Prostate gland (tissue), 2 donors: ENCODE measurements at places on chromosomes 2 and 18.

DNA sequence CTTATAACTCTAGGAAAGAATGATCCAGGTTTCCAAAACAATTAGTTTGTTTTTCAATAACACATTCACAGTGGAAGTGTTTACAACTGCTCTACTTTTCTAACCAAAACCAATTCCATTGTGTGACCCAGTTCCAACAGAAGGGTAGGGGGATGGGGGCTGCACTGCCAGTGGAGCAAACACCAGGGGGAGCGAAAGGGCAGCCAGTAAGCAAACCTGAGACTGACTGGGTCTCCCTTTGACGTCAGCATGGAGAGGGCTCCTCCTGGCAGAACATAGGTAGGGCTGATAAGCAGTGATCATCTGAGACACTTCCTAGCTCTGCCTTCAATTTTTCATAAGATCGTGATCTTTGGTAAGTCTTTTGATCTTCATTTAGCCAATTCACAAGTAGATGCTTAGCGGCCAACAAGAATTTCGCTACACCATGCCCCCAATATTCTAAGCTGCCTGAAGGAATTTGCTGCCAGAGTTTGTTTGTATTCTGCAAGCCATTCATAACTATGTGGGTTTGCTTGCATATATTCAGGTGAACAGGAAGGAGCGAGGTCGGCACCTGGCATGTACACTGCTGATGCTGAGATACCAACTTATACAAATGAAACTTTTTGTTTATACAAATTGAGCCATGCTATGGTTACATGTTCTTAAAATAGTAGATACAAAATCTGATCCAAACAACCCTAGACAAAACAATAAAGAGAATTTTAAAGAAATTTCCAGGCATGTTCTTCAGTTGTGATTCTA is 45.9 kb downstream of the ST6GAL2 start:
- DNase-seq = peak; percentile 25

DNA sequence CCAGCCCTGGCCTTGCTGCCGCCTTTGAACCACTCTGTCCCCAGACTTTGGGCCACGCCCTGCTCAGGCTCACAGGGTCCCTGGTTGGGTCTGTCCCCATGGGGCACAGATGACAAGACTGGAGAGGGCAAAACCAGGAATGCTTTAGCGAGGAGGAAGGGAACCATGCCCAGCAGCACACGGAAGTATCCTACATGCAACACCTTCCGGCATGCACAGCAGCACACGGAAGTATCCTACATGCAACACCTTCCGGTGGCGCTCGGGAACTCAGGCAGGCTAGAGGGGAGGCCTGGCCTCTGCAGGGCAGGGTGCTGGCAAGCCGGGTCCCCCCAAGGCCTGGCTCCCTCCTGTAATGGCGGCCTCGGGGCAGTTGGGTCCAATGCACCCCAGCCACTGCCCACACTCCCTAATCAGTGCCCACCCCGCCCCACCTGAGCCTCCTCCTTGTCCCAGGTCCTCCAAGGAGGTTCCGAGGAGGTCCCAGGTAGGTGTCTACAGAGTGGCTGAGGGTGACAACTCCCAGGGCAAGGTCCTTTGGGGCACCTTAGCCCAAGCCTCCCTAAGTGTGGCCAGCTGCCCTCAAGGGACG is 33.6 kb upstream of the SNED1 start:
- DNase-seq = no peak

DNA sequence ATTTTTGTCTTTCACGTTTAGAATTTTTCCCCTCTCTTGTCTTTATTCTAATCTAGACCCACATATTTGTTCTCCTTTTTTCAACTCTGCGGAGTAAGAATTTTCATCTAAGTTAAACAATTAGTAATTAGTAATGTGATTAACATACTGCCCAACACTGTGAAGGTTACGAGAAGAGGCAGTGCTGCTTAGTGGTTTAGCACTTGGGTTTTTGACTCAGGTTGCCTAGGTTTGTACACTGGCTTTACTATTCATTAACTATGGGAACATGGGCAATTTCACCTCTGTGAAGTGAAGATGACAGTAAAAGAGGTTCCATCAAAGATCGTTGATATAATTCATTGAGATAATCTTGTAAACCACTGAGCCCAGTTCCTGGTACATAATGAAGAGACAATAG is 82.2 kb upstream of the PNPT1 start:
- no peak for DNase-seq

GRCh38 chr2:217642944-217643343 is 359.9 kb downstream of the TNS1 start:
- no peak for DNase-seq

- peak; percentile 85 for DNase-seq
These were observed at the start of gene ONECUT2 for GRCh38 chr18:57434536-57435494. Gene ONECUT2, plus strand, starts transcription at chr18:57435374. Its CDS starts 343 bp downstream, at chr18:57435717.

GRCh38 chr18:48814490-48815178 is 136.1 kb downstream of the SMAD7 start:
- DNase-seq = no peak

DNA sequence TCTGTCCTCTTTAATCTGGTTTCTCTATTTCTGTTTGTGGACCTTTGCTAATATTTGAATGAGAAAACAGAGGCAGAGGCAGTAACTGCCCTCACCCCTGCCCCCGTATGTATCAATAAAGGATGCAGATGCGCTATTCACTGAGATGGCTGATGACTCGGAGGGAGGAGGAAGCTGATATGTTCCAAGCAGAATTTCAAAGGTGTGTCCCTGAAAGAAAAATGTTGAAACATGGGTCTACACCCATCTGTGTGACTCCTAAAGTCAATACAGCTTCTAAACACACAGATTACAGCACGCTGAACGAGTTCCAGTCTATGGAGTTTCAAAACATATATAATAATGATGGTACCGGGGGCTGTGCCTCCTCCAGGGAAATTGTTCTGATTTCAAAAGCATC is 38.8 kb downstream of the EPHA4 start:
- no peak for DNase-seq

GRCh38 chr2:53202063-53202462 is 565.5 kb upstream of the CHAC2 start:
- peak; percentile 43 for DNase-seq

DNA sequence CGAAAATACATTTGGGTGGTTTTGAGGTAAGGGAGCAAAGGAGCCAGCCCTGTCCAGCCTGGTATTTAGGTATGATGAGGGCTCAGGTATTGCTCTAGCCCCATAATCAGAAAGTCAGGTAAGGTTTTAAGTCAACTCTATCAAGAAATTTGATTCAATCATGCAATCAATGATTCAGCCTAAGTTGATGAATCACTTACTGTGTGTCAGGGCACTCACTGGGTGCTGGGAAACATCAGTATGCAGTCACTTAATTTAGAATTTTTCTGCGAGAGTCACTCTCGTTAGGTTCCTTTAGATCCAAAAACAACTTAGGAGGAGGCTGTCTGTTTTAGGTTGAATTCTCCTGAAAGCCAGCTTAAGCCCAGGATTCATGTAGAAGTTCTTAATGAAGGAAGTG is 17.7 kb upstream of the SERPINB2 start:
- no peak for DNase-seq

DNA sequence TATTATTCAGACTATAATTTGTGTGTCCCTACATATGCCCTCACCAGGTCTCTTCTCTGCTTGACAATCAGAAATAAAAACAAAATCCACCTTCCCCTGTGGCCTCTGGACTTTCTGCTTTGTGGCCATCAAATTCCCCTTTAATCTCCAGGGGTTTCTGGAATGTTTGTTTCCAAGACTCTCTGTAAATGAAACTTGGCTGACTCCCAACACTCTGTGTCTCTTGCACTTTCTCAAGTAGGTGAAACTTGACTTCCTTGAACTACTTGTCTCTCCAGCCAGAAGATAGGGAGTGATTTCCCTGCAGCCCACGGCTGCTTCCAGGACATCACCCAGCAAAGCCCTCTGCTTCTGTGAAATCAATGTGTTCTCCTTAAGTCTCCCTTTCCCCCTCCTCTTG is 54.1 kb upstream of the AQP4 start:
- no peak for DNase-seq

DNA sequence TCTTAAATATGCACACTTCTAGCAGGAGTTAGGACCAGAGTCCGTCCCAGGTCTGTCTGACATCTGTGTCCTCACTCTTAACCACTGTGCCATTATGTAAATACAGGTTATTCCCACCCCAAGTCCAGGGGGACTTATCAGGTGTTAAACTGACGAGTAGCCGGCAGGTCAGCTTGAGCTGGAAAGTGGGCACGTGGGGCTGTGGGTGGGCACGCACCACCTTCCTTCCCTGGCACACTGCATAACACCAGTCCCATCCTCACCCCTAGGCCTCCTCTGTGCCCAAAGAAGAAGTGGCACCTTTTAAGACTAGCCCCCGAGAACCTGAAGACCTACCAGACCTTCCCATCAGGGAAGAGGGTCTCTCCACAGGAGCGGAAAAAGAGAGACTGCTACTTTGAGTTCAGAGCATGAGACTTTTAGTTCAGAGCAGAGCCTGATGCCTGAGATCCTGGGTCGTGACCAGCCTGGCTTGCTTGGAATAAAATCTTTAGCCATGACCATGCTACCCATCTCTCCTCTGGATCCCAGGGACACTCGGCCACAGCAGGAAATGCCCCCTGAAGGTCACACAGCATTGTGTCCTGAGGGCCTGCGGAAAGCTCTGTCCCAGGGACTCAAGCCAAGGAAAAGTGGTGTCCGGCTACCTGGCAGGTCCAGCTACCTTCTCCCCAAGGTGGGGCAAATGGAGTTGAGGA is 62.0 kb downstream of the CIB4 start:
- no peak for DNase-seq

- no peak for DNase-seq
These were observed 344.1 kb upstream of the NXPH2 start for GRCh38 chr2:139124271-139124670.

GRCh38 chr18:58180738-58181353 is 136.8 kb downstream of the NEDD4L start:
- peak; percentile 61 for DNase-seq

- no peak for DNase-seq
These were observed 158.8 kb upstream of the SLC39A10 start for GRCh38 chr2:195498176-195498575.

DNA sequence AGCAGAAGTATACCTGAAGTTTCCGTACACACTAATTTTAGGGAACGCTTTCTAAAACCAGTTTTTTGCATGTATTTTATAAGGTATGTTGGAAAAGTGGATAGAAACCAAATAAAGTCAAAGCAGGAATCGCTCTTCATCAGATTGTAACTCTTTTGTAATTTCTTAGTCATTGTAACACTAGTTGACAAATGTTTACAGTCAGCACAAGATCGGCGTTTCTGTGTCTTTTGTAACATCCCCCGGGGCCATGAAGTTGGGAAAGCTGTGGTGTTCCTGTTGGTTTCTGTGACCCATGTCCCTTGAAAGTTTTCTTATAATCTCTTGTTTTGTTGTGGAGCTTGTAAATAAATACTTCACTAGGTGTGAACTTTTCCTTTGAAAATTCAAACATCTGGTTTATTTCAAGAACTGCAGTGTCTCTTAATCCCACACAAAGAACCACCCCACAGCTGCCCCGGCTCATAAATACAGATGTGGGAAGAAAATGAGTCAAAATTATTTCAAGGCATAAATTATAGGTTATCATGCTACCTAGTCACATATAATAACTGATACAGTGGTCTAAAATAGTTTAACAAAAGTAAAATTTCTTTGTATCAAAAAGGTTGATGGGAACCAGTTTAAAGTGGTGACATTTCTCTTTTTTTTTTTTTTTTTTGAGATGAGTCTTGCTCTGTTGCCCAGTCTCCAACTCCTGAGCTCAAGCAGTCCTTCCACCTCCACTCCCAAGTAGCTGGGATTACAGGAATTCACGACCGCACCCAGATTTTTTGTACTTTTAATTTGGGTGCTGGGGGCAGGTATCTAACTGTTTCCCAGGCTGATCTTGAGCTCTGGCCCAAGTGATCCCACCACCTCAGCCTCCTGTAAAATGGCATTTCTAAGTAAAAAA is 751 bp upstream of the NMI start:
- DNase-seq = no peak

DNA sequence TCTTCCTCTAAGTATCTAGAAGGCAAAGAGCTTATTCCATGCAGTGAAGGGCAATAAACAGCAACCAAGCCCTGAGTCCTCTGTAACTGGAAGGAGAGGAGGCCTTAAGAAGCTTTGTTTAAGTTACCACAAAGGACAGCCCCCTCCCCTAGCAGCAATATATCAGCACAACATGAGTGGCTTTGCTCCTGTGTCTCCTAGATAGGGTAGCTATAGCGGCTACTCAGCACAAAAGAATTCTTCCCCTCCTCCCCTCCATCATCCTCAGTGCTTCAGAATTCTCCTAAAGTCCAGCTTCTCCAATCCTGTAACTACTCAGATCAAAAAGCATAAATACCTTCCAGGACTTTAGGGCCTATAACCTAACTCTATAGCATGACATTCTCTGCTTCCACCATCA is 16.5 kb downstream of the SUMO1 start:
- DNase-seq = no peak

GRCh38 chr2:104844807-104845551 is 8.9 kb upstream of the POU3F3 start:
- no peak for DNase-seq

DNA sequence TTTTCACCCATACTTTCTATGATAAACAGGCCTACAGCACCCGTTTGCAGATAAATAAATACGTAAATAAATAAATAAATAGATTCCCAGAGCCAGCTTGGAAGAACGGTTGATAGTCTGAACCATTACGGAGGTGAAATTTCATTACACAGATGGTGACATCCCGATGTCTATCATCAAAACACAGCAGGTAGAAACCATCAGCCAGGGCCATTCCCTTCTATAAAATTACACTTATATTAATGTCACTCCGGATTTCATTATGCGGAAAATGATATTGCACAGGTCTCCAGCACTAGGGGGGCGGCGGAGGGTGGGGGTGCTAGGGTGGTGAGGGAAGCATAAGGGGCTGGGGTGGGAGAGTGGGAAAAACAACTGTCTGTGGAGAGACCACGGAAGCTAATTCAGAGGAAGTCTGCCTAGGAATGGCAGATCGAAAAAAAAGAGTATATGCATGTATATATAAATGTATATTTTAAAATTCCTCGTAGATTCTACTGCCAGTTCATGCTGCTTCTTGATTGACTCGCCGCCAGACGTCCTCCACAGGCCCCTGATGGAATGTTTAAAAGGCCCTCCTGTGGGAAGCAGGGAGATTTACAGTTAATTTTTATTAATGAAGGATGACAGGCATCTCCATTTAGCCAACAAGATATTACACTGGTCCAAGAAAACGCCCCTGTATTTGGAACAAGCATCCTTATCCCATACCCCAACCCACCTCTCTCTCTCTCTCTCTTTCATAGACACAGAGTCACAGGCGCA is 1906.0 kb upstream of the PIK3C3 start:
- no peak for DNase-seq

GRCh38 chr18:9884532-9885140 is 1.1 kb upstream of the TXNDC2 start:
- no peak for DNase-seq

DNA sequence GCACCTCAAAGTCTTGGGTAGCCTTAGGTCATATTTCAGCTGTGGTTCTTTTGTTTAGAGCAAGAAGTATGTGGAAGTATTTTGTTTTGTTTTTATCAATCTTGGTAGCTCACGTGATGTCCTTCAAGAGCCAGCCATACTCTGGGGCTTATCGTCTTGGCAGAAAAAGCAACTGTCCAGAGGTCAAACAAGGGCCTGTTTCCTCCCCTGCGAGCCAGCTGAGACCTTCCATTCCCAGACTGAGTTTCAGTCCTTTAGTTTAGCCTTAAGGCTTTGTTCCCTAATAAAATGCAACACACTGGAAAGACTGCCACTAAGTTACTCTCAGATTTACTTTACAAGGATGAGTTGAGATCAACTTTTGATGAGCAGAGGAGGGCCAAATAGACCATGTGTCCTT is 63.5 kb downstream of the TXNL1 start:
- no peak for DNase-seq

- no peak for DNase-seq
These were observed 761.8 kb downstream of the LRRTM4 start for GRCh38 chr2:76760367-76760704.

GRCh38 chr2:232322560-232323327 is 55.8 kb upstream of the ALPP start:
- no peak for DNase-seq
